Osteocyte (in vitro differentiated cells): ENCODE measurements at places on chromosomes 11 and 22. TPM values are rescaled to one million over a fixed set of nuclear protein-coding genes. Genes with fewer than 3 reads are reported as not detected.

The MIOX gene
- total RNA-seq = 0.76 and 1.5 TPM in 2 replicates

The LMO2 gene
- 0.55 and 0.70 TPM in 2 replicates for total RNA-seq

The VWA5A gene
- 10.0 and 10.5 TPM in 2 replicates for total RNA-seq

The APOBEC3H gene
- total RNA-seq = not detected in 2 replicates

The APOBEC3C gene
- total RNA-seq = 30.7 and 32.4 TPM in 2 replicates

The AIFM3 gene
- 0.65 and 0.99 TPM in 2 replicates for total RNA-seq

The OR52A1 gene
- not detected in 2 replicates for total RNA-seq

The MS4A4E gene
- 0.30 TPM in 1 of 2 replicates, not detected in the other for total RNA-seq

The SUSD2 gene
- 4.2 and 4.5 TPM in 2 replicates for total RNA-seq

The NPAS4 gene
- 0.11 and 0.18 TPM in 2 replicates for total RNA-seq

The OR4A47 gene
- not detected in 2 replicates for total RNA-seq

The KRTAP5-11 gene
- not detected in 2 replicates for total RNA-seq

The SCGB1C1 gene
- not detected in 2 replicates for total RNA-seq

The TOLLIP gene
- 63.2 and 71.6 TPM in 2 replicates for total RNA-seq

The OR51E2 gene
- 0.40 and 0.76 TPM in 2 replicates for total RNA-seq

The PARVG gene
- total RNA-seq = not detected in 2 replicates

The ENTHD1 gene
- not detected in 2 replicates for total RNA-seq

The MMP1 gene
- total RNA-seq = not detected in 2 replicates

The OLFML1 gene
- total RNA-seq = 59.7 and 66.6 TPM in 2 replicates

The DBX1 gene
- total RNA-seq = not detected in 2 replicates

The TBX1 gene
- 22.5 and 24.2 TPM in 2 replicates for total RNA-seq

The RASSF10 gene
- not detected in 2 replicates for total RNA-seq

The TEX54 gene
- total RNA-seq = not detected in 2 replicates

The CHRM1 gene
- 0.27 and 0.31 TPM in 2 replicates for total RNA-seq

The ANKK1 gene
- not detected in 2 replicates for total RNA-seq

The CHRNA10 gene
- total RNA-seq = 0.94 and 1.1 TPM in 2 replicates

The ELMOD1 gene
- total RNA-seq = not detected in 2 replicates

The CXCR5 gene
- total RNA-seq = not detected in 2 replicates

The PDE2A gene
- not detected in 2 replicates for total RNA-seq

The FOLH1 gene
- not detected in 2 replicates for total RNA-seq

The TENM4 gene
- 69.8 and 74.1 TPM in 2 replicates for total RNA-seq

The BTBD18 gene
- not detected in 2 replicates for total RNA-seq

The RCOR2 gene
- 2.5 and 2.6 TPM in 2 replicates for total RNA-seq
